ENCODE measurements at places on chromosomes 11 and 22. TPM values are rescaled to one million over a fixed set of nuclear protein-coding genes. Genes with fewer than 3 reads are reported as not detected.

ACCS gene
- total RNA-seq: 16.1 TPM

KCNJ1 gene
- total RNA-seq: not detected

FAM181B gene
- total RNA-seq: 0.06 TPM

GRAMD4 gene
- 25.3 TPM for total RNA-seq

INS gene
- not detected for total RNA-seq

ZNF214 gene
- total RNA-seq: 1.5 TPM

STK33 gene
- 4.0 TPM for total RNA-seq

KCNQ1 gene
- 0.74 TPM for total RNA-seq

PGA5 gene
- not detected for total RNA-seq

AQP11 gene
- 1.3 TPM for total RNA-seq

TBX10 gene
- not detected for total RNA-seq

IGLL1 gene
- not detected for total RNA-seq

CLCF1 gene
- 50.6 TPM for total RNA-seq

FSHB gene
- not detected for total RNA-seq

MMP12 gene
- total RNA-seq: not detected

NAP1L4 gene
- 123 TPM for total RNA-seq

HORMAD2 gene
- total RNA-seq: not detected

GAS2 gene
- 0.95 TPM for total RNA-seq

Measured in A549 treated with ZK216348 at 1 μM for 4 hours (cell line).